Fibroblast of the aortic adventitia (primary cell): ENCODE measurements at places on chromosomes 6 and 20.

DNA sequence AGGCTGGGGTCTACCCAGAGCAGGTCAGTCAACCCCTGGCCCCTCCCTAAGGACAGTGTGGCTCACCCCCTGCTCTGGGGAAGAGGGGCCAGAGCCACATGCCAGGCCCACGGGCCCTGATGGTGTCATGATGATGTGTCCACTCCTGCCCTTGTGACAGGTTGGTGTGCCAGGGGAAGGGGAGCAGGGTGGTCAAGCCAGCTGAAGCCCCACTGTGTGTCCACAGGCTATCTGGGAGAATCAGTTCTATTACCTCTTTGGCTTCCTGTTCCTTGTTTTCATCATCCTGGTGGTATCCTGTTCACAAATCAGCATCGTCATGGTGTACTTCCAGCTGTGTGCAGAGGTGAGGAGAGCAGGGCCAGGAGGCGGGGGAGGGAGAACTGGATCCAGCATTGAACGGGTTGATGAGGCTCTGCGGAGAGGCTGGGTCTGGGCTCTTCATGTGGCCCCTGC lies 47.7 kb downstream of the PLAGL2 start:
- no peak for DNase-seq

- DNase-seq, result no peak
These were observed 72.6 kb upstream of the F13A1 start for GRCh38 chr6:6393069-6393529.

GRCh38 chr20:34834459-34834893 lies 9.0 kb upstream of the NCOA6 start:
- peak; percentile 59 for DNase-seq

- DNase-seq, result peak; percentile 68
These were observed 74.6 kb upstream of the RNF24 start for GRCh38 chr20:4089756-4090487.

DNA sequence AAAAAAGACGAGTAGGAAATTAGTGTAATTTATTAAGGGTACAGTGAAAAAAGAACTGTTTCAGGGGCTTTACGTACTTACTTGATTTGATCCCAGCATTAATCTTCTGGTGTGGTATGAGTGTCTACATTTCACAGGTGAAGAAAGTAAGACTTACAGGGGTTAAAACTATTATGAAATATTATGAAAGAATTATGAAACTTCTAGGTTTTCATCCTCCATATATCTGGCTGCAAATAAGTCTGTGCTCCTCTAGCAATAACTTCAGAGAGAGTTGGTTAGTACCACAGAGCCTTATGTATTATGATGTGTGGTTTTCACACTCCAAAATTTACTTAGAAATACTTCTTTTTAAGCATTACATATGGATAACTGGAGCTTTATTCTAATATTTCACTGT lies 41.9 kb downstream of the ZFAND3 start:
- no peak for DNase-seq

DNA sequence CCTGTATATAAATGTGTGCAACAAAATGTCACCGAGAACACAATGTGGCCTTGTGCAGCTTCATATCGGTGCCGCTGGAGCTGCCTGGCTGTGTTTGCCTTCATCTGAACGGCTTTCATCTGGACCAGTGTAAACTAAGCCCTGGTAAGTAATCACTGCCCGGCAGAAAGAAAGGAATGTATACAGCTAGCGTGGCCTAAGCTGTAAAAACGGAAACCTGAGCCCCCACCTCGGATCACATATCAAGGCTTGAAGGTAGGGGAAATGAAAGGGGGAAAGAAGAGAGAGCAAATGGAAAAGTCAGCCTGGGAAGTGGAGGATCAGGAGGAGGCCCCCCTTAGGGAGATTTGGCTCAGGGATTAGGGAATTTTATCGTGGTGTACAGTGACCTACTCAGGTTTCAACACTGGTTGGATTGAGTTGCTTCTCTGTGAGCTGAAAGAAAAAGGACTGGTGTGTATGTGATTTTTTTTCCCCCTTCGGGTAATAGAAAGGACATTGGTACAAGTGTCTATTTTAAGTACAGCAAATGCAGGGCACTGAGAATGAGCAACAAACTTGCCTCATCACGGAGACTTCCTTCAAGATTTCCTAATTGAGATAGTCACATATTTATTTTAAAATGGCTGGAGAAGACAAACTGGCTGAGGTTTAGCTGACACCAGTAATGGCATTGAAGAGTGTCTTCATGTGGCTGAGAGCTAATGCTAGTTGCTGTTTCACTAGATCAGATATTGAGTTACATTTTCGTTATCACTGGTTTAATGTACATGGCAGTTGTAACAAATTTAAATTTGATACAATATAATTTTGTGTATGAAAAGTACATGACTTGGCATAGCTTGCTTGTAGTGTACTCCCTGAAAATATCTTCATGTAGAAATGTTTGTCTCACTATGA lies 3.5 kb downstream of the SOBP start:
- DNase-seq, result peak; percentile 61

- no peak for DNase-seq
These were observed 400 bp upstream of the SMAP1 start for GRCh38 chr6:70667256-70667710.

- no peak for DNase-seq
These were observed at the start of gene MAP7 for GRCh38 chr6:136550330-136551071. Gene MAP7 (minus strand): TSS chr6:136550422. CDS start chr6:136550408, 14 bp downstream.

DNA sequence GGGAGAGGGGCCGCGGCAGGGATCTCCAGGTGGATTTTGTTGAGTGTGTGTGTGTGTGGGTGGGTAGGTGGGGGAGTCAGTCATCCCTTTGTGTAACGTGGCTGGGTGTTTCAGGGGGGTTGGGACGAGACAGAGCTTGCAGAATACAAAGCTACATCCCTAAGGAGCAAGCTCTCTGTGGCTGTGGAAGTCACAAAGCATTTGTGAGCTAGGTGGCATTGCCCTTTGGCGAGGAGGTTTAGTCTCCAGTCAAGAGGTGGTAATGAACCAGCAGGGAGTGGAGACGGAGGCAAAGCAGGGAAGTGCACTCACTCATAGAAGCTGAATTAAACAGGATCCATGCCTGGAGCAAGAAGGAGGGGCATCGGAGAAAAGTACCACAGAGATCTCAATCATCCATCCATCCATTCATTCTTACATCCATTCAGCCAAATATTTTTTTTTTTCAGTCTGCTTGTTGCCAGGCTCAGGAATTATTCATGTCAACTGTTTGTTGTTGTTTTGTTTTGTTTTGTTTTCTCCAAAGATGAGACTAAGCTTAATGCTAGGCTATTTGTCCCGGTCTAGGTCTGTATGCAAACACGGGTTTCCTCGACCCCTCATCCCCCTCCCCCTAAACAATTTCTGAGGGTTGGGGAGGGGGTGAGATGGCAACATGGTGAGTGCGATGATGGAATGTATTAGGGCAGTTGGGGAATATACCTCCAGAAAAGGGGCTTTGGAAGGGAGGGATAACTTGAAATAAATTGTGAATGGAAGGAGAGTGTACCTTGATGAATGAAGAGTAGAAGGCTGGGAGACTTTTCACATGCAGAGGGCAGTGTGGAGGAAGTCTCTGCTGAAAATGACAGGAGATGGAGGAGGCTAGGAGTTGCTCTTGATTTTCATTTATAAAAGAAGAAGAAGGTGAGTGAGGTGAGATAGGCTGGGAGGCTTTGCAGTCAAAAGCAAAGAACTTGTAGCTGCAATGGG lies 1.0 kb downstream of the HCRTR2 start:
- DNase-seq, result no peak

DNA sequence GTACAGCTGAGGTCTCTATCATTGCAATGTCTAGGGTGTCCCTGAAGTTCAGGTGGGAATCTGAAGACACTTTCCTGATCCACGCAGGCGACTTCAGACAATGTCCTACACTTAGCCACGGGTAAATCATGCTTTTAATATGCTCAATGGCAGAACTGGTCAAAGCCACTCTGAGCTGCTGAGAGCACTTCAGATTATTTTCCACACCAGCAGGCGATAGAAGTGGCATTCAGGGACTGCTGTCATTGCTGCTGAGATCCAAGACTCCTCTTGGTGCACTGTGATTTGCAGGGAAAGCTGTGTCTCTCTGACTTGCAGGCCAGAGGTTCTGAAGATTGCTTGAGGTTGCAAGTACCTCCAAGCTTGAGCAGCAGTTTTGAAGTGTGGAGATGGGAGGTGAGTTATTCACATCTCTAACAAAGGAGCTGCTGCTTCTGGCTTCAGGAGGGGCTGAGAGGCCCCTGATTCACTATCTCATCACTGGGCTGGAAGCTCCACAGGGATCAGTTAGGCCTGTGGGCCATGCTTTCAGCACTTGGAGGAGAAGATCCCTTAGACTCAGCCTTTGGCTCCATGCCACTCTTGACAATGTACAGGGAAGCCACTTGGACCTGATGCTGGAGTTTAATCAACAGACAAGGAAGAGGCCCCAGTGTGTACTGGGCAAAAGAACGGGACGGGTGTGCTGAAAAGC lies 2.9 kb upstream of the SSTR4 start:
- DNase-seq, result no peak

DNA sequence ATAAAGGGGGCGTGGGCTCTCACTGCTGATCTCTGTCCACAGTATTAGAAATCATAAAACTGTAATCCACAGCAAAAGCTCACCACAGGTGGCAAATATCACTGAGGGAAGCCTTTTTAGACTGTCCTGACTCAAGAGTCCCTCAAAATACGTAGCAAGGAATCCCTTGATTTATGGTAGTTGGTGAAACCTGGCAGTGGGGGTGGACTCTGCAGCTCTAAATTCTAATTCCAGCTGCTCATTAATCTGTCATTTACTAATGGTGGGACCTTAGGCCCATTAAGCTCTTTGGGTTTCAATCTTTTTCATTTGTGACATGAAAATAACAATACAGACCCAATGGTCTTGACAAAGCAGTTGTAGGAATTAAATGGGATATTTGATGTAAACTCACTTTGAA lies 32.3 kb downstream of the GMDS start:
- no peak for DNase-seq

- DNase-seq, result peak; percentile 19
These were observed 1.8 kb downstream of the EPHA7 start for GRCh38 chr6:93417421-93418013.

GRCh38 chr6:165574220-165575157 lies 88.6 kb downstream of the PDE10A start:
- DNase-seq, result no peak

DNA sequence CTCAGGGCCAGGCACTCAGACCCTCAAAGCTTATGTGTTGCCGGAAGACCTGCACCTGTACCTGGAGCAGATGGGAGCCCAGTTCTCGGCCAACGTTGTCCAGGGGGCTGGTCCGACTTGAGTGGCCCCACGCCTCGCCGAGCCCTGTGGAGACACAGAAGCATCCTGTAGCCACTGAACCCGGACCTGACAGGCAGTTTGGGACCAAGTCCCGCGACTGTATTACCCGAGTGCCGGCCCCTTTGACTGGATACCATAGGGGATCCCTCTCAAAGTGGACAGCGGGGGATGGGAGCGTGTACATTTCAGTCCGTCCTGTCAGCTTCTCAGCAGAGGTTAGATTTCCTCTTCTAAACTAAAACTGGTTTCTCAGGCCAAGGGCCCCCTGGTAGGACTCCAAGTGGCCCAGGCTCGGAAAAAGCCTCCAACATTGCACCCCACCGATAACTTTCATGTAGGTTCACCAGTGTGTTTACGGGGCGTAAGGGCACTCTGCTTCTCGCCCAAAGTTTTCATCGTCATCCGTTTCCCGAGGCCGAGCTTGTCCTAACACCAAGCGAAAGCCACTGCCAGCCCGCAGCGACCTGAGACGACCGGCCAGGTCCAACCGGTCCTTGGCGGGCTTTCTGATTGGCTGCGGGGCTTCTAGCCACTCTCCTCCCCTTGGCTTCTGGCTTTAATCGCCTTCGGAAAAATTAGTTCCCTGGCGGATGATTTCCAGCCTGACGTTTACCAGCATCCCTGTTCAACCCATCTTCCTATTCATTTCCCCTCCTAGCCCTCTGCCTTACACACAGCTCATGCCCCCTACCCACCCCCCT lies 10.8 kb downstream of the SIM1 start:
- DNase-seq, result no peak

GRCh38 chr6:143692696-143693095 lies 14.9 kb downstream of the PHACTR2 start:
- DNase-seq, result no peak

DNA sequence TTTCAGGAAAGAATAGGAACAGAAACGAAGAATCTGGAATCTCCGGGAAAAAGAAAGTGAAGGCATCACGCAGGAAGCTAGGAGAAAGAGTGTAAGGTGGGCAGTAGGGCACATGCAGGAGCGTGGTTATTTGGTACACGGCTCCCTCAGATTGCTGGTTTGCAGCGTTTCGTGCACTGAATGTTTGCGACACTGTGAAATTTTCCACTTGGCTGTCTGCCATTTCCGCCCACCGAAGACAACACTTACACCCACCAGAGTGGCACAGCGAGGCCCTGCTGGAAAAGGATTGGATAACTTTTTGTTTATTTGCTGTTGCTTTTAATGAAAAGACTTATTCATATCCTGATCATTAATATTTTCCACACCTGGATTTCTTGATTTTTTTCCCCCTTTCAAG lies 248.3 kb downstream of the GMPR start:
- DNase-seq, result no peak

DNA sequence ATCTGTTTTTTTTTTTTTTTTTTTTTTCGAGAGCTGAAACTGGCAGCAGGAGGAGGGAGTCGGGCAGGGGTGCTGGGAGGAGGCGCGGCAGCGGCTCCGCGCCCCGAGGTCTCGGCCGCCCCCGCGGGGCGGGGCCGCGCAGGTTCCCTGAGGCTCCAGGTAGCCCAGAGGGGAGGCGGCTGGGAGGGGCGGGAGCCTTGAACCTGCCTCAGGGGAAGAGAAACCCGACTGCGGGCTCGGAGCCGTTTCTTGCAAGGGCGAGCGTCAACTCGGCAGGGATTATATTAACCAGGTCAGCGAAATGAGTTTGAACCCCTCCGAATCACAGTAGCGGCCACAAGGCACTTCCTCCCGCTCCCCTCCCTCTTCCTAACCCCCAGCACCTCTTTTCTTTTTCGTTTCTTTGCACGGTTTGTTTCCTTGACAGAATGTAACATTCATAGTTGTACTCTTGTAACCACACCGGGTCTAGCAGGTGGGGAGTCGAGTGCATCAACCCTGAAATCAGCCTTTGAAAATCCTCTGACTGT lies 2.0 kb downstream of the MYB start:
- no peak for DNase-seq

- no peak for DNase-seq
These were observed 475.7 kb downstream of the CD83 start for GRCh38 chr6:14593286-14593685.

GRCh38 chr6:154397491-154398195 lies 41.0 kb upstream of the IPCEF1 start:
- DNase-seq, result no peak

DNA sequence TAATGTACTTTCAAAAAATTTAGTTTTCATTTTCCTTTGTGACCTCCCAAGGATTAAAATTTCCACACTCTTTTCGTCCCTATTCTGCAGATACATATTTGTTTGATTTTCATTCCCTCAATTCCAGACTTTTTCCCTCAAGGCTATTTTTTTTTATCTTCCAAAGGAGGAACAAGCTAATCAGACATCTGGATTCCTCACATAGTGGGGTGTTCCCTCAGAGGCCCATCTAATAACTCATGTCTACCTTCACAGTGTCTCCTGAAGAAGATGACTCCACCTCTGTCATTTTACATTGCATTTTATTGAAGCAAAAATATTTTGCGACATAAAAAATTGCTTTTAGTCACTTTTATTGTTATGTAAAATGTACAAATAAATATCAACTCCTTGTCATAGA lies 122.2 kb downstream of the RFPL4B start:
- DNase-seq, result no peak
